ENCODE measurements at places on chromosomes 13 and 19. TPM values are rescaled to one million over a fixed set of nuclear protein-coding genes. Genes with fewer than 3 reads are reported as not detected.

- DNase-seq: no peak
Observed at GRCh38 chr13:104522235-104523072, 1456.2 kb upstream of the SLC10A2 start.

- no peak for DNase-seq
Observed at GRCh38 chr13:99367663-99368448, 60.7 kb upstream of the GPR183 start.

The ICAM3 gene
- total RNA-seq: 1.4 TPM

The IZUMO2 gene
- not detected for total RNA-seq

The PLIN4 gene
- 0.96 TPM for total RNA-seq

The STK24 gene
- 26.2 TPM for total RNA-seq

DNA sequence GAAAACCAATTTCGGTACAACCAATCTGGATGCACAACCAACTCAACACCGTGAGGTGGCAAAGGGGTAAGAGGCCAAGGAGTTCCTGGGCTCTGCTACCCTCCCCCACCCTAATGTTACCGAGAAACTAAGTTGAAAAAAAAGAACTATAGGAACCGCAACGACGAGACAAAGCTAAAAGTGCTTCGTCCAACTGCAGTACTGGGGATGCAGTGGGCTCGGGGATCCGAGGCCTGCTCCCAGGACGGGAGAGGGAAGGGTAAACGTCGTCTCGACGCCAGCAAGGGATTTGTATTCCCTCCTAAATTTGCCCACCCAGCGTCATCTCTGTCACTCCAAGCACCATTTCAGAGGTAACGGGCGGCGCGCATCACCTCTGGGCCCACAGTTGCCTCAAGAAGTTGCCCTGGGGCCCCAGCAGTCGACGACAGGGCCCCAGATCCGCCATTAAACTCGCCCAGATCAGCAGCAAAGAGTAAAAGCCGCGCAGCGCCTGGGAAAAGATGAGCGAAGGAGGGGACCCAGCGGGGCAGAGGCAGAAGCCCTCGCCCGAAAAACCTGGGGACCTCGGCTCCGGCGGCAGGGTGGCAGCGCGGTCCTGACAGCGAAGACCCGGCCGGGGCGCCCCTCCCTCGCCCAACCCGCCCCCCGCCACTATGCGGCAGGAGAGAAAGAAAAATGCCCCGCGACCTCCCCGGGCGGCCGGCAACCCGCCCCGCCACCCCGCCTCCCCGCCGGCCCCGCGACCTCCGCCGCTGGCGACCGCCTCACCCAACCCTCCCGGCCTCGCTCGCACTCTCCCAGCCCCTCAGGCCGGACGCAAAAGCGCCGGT is 752 bp downstream of the ZMYM5 start:
- DNase-seq: peak; percentile 50

DNA sequence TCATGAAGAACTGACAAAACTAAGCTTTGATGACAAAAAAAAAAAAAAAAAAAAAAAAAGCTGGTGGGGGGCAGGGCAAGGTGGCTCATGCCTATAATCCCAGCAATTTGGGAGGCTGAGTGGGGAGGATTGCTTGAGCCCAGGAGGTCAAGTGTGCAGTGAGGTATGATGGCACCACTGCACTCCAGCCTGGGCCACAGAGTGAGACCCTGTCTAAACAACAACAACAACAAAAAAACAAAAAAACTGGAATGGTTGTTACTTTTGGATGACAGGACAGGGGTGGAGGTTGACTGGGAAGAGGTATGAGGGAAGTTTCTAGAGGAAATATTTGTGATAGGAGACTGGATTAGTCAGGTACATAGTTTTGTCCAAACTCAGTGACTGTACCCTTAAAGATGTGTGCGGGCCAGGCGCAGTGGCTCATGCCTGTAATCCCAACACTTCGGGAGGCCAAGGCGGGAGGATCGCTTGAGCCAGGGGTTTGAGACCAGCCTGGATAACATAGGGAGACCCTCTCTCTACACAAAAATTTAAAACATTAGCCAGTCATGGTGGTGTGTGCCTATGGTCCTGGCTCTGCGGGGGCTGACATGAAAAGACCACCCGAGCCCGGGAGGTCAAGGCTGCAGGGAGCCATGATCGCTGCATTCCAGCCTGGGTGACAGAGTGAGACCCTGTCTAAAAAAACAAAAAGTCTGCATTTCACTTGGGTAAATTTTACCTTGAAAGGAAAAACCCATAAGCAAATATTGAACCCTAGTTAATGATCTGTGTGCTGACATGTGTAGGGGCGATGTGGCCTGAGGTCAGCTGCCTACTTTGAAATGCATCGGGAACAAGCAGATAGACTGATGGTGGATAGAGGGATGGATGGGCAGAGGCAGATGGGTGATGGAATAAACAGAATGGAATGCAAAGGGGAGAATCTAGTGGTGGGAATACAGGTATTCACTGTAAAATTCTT is 37.0 kb downstream of the CERS4 start:
- no peak for DNase-seq

DNA sequence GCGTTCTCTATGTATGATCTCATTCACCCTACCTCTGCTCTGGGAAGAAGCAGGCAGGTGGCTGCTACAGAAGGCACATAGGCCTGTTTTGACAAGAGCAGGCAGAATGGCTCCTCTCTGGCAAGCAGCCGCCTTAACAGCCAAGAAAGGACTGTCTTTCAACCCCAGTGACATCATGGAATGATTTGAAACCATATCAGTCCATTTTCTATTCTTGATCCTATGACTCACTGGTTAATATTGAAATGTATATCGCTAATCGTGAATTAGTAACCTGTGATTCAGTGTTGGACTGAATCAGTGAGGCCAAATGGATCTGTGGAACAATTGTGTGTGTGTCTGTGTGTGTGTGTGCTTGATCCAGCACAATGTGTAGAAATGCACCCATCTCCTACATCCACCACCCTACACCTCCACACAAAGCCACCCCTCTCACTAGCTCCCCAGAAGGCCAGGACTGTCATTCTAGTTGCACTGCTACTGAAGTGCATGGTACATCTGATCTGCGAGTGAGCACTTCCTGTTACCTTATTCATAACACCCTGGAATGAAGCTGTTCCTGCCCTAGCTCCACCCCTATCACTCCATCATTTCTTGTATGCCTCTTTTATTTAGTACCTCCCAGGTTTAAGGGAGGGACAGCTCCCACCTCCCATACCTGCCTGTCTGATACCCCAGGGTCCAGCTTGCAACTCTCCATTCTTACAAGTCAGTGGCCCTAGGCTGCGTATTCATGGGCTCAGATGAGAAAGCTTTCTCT is 460.0 kb downstream of the FOXO1 start:
- DNase-seq: no peak

- DNase-seq: no peak
Observed at GRCh38 chr19:6803036-6803404, 30.5 kb downstream of the VAV1 start.

DNA sequence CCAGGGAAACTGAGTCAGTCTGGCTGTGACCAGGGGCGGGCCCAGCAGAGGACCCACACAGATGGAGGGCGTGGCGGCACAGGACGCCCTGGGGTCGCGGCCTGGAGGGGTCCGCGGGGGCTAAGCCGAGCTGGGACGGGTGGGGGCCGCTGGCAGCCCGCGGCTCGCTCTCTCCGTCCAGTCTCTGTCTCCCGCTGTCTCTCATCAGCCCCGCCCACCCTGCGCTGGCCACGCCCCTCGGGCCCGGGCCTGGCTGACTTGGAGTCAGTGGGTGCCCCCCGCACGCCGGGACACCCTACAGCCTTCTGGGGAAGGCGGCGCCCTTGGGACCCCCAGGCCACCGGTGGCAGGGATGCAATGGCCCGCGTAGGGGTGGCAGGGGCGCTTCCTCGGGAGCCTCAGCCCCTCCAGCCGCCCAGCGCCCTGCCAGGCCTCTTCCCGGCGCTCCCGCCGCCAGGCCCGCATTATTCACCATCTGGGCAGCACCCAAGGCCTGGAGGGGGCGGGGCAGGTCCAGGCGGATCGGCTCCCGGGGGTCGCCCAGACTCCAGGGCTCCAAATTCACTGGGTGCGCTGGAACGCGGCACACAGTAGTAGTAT is at the start of gene TBXA2R:
TSS of gene TBXA2R (minus strand) at position 186 of the 600 bp plus-strand sequence. CDS start 6,241 bp downstream, outside the sequence.
- peak; percentile 63 for DNase-seq

GRCh38 chr19:4748589-4748988 is 24.9 kb upstream of the DPP9 start:
- no peak for DNase-seq

DNA sequence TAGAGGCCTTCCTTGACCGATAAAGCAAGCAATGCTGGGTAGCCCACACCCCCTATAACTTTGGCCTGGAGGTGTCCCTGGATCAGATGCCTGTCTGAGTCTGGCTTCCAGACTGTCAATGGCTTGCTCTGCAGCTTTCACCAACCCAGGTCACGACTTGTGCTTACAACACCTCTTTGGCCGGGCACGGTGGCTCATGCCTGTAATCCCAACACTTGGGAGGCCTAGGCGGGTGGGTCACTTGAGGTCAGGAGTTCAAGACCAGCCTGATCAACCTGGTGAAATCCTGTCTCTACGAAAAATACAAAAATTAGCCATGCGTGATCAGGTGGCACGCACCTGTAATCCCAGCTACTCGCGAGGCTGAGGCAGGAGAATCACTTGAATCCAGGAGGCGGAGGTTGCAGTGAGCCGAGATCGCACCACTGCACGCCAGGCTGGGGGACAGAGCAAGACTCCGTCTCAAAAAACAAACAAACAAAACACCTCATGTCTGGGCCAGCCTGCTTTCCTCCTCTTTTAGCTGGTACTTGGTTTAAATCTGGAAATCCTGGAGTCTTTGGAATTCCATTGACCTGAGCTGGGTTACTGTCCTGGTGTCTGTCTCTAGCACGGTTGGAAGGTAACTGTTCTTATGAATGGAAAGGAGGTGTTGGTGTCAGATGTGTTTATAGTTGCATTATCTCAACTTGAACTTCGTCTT is 10.3 kb upstream of the GARRE1 start:
- DNase-seq: no peak

The ADPRHL1 gene
- 1.7 TPM for total RNA-seq

The CYP2A6 gene
- not detected for total RNA-seq
